ENCODE measurements at places on chromosomes 1 and 21.
A peak's percentile ranks its signal among the peaks of the same experiment; 100 is the strongest.

DNA sequence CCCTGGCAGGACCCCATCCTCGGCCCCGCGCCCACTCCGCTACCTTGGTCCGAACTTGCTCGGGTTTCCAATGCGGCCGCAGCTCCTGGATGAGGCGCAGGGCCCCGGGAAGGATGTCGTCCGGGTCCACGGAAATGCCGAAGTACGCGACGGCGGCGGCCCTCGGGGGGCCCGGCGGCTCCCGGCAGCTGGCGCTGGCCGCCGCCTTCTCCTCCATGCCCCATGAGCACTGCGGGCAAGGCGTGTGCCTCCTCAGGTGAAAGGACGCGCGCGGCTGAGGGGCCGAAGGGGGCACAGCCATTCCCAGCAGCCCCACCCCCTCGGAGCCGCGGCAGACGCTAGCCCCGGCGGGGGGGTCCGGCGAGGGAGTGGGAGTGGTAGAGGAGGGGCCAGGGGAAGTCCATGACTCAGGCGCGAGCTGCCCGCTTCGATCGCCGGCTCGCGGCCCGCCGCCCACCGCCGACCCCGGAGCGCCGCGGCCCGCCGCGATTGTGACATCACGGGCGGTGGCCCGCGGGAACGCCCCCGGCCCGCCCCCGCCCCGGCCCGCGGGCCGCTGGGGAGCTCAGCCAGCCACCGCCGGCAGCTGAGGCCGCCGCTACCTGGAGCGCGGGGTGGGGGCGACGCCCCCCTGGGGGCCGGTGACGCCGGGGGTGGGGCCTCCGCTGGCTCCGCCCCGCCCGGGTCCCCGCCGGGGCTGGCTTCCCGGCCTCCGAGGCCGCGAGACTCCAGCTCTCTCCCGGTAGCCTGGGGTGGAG, at the start of gene ETNK2:
Gene ETNK2, minus strand, starts transcription at position 493 of the 758 bp plus-strand sequence. Its CDS starts 192 bp downstream, at position 301.
- DNase-seq, result peak; percentile 22

- no peak for DNase-seq
These were observed 4.6 kb downstream of the IPO13 start for GRCh38 chr1:43951021-43951985.

- DNase-seq, result no peak
These were observed 27.6 kb upstream of the SLC16A1 start for GRCh38 chr1:112983537-112984131.

DNA sequence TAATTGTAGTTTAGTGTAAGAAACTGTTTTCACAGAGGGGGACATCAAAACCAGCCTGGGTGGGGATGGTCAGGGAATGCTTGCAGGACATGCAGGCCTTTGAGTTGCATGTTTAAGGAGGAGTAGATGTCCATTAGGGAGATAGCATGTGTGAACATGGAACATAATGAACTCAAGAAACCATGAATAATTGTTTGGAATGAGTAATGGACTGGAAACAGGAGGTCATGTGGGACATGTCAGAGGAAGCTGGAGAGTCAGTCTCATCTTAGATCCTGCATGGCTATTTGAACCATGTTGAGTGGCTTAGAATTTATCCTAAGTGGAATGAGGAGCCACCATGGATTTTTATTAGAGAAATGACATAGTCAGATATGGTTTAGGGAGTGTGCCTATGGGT, 86.4 kb downstream of the RPE65 start:
- no peak for DNase-seq

DNA sequence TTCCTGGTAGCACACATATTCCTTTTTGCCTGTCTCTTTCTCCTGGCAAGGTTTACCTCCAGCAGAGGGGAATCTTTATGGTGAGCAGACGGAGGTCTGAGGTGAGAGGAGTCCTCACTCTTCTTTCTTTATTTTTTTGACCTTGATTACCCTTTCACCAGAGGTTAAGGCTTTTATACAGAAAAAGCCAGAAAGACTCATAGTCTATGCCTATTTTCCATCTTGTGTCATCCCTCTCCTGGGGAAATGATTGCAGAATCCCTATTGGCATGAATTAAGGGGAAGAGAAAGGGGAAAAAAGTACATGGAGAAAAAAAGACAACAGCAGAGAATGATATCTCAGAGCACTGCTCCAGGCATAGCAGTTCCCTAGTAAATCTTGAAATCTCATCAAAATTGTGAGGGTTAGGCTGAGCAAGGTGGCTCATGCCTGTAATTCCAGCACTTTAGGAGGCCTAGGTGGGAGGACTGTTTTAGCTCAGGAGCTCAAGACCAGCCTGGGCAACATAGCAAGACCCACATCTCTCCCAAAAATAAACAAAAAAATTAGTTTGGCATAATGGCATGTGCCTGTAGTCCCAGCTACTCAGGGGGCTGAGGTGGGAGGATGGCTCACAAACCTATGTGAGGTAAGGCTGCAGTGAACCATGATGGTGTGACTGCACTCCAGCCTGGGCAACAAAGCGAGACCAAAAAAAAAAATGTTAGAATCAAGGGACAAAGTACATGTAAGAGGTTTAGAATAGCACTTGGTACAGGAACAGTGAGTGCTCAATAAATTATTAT, 1.2 kb upstream of the XPR1 start:
- no peak for DNase-seq

GRCh38 chr1:77940921-77941570, 37.8 kb downstream of the FUBP1 start:
- DNase-seq, result no peak

GRCh38 chr1:180157576-180158057, 2.9 kb downstream of the QSOX1 start:
- DNase-seq, result no peak

Data from stimulated activated CD8-positive, alpha-beta memory T cell treated with anti-CD3 and anti-CD28 coated beads, Interleukin-4, amount 100 ng/mL, for 1 hour (primary cell).